ENCODE measurements at places on chromosomes 5 and 9.

GRCh38 chr5:95392593-95393182 is 1.5 kb downstream of the FAM81B start:
- no peak for DNase-seq

GRCh38 chr5:93596676-93597490 is 13.9 kb downstream of the NR2F1 start:
- DNase-seq = peak; percentile 81

- DNase-seq = no peak
Observed at GRCh38 chr9:23586906-23587305, 239.1 kb downstream of the ELAVL2 start.

DNA sequence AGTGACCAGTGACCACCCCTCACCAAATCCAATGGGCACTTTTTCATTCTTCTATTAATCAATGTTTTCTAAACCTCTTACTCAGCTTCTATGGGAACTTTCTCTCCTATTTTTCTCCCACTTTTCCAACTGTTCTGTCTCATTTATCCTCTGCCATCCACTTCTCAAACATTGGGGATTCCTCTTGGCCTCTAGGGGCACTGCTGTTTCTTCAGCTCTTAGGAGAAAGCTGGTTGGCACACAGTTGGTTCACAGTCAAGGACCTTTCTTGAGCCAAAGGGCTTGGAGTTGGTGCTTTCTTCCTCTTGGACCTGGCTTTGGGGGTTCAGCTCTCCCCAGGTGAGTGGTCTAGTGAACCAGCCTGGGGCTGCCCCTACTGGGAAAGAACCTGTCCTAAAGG is 112.2 kb upstream of the LHFPL2 start:
- no peak for DNase-seq

DNA sequence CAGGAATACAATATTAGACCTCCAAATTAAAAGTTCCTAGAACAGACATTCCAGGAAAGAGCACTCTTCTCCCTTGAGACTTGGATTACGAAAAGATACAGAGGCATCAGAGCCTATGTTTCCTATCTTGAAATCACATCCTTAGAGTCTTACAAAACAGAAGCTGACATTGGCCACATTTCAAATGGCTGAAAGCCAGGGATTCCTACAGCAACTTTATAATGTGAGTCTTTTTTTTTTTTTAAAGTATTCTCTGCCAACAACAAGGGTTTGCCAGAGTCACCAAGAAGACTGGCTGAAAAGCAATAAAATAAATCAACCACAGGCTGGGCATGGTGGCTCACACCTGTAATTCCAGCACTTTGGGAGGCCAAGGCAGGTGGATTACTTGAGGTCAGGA is 63.1 kb downstream of the TRPM6 start:
- DNase-seq = no peak

GRCh38 chr5:157870837-157871834 is 12.2 kb upstream of the CLINT1 start:
- no peak for DNase-seq

DNA sequence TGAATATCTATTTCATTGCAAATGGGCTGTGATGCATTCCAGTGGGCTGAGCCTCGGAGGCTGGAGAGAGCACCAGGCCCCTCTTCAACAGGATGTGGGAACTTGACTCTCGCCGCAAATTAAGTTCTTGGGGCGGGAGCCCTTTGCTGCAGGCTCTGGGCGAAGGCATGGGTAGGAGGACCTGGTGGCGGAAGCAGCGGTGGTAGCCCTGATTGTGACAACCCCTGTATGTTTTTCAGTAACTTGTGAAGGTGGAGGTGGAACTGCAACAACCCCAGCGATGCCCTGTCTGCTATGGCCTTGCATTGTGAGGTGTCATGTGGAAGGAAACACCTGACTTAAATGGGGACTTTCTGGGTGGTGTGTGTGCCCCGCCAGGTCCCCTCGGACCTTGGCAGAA is 9.4 kb downstream of the FYB1 start:
- DNase-seq = peak; percentile 13

- no peak for DNase-seq
Observed at GRCh38 chr5:31231177-31231838, 37.8 kb downstream of the CDH6 start.

- DNase-seq = no peak
Observed at GRCh38 chr5:82356021-82356420, 77.9 kb upstream of the RPS23 start.

DNA sequence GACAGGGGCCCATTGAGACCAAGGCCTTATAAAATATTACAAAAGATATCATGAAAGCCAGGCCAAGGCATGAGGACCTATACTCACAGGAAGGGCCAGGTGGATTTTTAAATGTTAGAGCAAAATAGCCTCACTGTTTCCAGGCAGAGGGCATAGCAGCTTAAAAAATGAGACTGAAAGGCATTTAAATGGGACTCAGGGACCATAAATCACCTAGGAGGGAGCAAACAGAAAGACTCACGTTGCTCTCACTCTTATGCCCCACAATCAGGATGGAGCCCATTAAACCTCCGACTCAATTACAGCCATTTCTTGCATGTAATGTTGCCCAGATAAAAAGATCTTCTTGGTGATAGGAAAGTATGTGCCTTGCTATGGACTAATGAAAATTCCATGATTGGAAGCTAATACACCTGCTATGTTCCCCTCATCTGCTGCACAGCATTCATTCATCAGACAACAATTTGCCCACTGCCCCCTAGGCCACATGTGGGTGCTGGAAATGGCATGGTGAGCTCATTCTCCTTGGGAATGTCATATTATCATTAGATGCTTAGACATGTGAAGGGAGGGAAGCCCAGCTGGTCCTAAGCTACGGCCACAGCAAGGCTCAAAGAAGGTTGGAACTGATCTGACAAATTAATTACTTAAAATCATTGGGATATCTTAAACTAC is 128.6 kb upstream of the GRIA1 start:
- DNase-seq = no peak

DNA sequence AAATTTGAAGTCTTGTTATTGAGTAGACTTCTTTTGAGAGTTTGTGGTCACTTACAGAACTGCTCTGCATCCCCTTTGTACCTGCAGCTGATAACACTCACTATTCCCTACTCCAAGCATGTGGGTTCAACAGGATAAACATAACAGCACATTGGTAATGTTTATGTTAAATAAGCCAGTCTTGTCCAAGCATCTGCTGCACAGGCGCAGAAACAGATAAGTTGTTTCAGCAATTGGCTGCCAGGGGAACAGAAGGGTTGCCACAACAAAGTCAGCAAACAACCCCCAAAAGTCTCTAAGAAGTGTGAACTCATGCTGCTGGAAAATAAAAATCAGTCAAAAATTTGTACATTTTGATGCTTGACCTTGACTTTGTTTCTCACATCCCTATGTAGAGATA is 174.6 kb downstream of the GDNF start:
- no peak for DNase-seq
